ENCODE measurements at places on chromosomes 13 and 19.

DNA sequence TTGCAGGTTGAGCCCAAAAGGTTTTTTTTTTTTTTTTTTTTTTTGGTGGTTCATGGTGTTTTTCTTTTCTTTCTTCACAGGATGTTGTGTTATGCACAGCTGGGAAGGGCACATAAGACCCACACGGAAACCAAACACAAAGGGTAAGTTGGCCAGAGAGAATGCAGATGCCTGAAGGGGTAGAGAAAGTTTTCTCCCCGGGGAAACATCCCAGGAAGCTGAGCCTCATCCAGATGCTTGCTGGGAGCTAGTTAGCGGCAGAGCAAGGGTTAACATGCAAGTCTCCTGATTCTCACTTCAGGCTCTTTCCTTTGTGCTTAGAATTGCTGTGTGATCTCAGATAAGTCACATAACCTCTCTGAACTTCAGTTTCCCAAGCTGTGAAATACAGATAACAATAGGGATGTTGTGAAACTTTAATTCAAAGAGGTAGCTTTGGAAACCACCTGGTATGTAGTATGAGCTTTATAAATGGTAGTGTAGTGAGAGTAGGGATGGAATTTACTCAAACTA lies 3.1 kb downstream of the ADGRE1 start:
- no peak for DNase-seq

DNA sequence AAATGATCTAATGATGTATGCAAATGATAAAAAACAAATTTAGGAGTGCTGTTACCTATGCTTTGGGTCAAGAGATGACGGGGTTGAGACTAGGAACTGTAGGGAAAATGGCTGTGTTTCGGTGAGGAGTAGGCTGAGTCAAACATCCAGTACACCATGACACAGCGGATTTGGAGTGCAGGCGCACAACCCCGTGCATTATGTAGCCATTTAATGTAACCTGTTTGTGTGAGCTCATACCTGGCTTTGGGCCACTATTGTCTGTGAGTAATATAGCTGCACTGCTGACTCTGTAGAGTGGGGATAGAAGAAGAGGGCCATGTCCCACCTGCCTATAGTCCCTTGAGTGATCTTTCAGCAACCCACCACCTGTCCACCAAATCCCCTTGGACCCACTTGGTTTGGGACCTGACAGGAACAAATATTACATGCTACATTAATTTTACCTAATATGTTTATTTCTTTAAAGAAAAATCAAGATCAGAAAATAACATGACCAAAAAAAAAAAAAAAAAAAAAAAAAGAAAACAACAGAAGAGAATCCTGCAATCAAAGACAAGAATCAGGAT lies 95.5 kb upstream of the KLHL1 start:
- DNase-seq = no peak

GRCh38 chr13:78420814-78421213 lies 182.5 kb downstream of the POU4F1 start:
- DNase-seq = no peak

DNA sequence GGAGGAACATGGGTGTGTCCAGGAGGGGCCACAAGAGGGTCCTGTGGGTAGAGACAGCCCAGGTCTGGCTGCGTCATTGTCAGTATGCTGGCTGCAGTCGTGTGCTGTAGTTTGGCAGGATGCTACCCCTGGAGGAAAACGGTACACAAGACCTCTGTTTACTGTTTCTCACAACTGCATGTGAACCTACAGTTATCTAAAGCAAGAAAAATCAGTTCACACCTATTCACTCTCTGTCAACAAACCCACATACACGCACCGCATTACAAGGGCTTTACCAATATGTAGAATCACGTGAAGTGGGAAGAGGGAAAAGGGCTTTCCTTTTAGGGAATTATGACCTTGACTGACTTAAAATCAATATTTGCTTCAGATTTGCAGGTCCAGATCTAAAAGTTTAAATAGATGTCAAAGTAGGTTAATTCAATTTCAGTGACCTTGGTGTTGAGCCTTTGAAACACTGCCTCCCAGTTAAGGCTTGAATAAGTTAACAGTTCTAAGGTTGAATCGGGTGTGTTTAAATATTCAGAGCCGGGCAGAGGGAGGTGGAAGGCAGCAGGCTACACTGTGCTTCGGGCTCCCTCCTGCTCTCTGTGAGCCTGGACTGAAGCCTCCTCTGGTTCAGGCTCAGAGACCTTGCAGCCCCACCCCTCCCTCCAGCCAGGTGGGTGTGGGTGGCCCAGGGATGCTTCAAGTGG lies 17.2 kb upstream of the MCF2L start:
- no peak for DNase-seq

GRCh38 chr13:20492641-20493040 lies 33.0 kb downstream of the CRYL1 start:
- DNase-seq = no peak

- no peak for DNase-seq
These were observed 626.9 kb downstream of the EFNB2 start for GRCh38 chr13:105908586-105908985.

- DNase-seq = no peak
These were observed 7.3 kb downstream of the ELOF1 start for GRCh38 chr19:11551603-11552235.

DNA sequence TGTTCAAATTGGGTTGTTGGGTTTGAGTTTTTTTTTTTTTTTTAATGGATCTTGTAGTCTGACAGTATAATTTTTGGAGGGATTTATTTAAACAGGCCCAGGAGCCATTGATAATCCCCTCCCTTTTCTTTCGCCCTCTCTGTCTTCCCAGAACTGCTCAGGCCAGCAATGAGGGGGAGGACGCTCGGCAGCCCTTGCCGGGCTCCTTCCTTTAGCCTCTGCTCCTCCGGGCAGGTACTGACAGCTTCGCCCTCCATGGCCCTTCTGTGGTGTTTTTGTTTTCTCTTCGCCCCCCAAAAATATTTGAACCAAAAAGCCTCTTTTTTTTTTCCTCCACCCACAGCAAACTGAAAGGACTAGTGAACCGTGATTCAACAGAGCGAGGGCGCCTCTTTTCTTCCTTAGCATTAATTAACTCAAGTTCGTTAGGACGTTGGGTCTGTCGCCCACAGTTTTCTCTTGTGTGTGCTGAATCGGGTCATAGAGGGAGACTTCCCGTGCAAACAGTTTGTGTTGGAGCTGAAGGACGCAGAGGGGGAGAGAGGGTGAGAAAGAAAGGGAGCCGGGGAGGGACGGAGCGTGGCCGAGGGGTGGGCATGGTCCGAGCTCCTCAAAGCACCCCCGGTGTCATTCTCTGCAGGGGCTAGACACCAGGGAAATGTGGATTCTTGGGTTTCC lies 21.5 kb downstream of the NFIX start:
- DNase-seq = no peak

GRCh38 chr13:39129213-39129612 lies 91.0 kb downstream of the NHLRC3 start:
- DNase-seq = no peak

- no peak for DNase-seq
These were observed 7.4 kb downstream of the DHRS12 start for GRCh38 chr13:51796546-51796945.

DNA sequence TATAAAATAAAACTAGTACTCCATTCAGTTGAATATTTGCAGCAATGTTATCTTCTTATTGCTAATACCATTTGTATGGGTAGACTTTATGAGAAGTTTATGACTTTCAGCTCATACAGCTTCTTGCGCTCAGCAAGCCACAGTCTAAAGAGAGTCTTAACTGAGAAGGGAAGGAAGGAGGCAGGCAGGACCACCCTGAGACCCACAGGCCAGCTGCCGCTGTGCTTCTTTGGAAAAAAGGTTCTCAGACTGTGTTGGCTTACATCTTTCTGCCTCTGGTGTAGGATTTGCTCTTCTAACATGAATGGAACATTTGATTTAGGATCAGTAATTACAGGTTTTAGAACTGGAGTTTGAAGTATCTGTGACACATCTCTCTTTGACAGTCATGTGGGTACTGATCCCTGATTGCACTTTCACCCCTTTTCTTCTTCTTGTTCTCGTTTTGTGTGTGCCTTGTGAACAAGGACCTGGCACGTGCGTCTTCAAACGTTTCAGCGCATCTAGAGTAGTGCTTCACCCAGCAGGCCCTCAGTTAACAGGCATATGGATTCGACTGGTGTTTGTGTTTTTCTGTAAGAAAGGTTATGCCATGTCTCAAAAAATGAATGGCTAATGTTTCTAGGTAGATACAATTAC lies 7.1 kb upstream of the GPR18 start:
- no peak for DNase-seq

GRCh38 chr19:33108161-33108560 lies 23.8 kb upstream of the WDR88 start:
- no peak for DNase-seq

GRCh38 chr13:113423520-113424163 lies 29.6 kb downstream of the ADPRHL1 start:
- no peak for DNase-seq

GRCh38 chr19:42441049-42441445 lies 1.7 kb downstream of the CXCL17 start:
- DNase-seq = no peak

DNA sequence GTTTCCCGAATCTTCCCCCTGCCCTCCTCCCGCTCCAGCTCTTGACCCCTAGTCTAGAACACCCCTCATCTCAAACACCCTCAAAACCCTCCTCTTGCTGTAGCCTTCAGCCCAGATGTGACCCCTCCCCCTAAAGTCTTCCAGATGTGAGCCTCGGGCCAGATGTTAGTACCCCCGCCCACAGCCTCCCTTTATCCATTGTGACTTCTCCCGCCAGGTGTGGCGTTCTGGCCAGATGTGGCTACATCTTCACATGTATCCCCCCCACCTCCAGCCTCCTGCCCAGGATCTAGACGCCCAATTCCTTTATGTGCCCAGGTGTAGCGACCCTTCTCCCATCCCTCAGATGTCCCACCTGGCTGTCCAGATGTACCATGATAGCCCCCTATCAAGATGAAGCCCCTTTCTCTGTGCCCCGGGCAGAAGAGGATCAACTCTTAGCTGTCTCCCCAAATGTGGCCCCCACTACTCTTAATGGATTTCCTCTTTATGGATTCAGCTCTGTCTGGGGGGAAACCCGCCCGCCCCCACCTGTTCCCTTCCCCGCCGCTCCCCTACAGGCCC lies 517 bp upstream of the LTBP4 start:
- no peak for DNase-seq

GRCh38 chr13:20769091-20769490 lies 4.7 kb downstream of the EEF1AKMT1 start:
- no peak for DNase-seq

GRCh38 chr13:39682788-39683187 lies 27.3 kb downstream of the COG6 start:
- no peak for DNase-seq

- peak; percentile 73 for DNase-seq
These were observed 9.1 kb upstream of the SHISA7 start for GRCh38 chr19:55451965-55452748.

Data from dorsolateral prefrontal cortex (tissue), 122 donors.